Mucosa of gallbladder (tissue), 1 donor: ENCODE measurements at places on chromosomes 7 and 10. TPM values are rescaled to one million over a fixed set of nuclear protein-coding genes. Genes with fewer than 3 reads are reported as not detected.

The FAM53B gene
- total RNA-seq = 27.1 TPM

The TMEM273 gene
- 35.8 TPM for total RNA-seq

The SCART1 gene
- total RNA-seq = 3.6 TPM

The ANLN gene
- 4.1 TPM for total RNA-seq

The AGAP4 gene
- 14.0 TPM for total RNA-seq

The FGFR2 gene
- total RNA-seq = 135 TPM

The NPSR1 gene
- total RNA-seq = not detected

The ZNF777 gene
- 13.7 TPM for total RNA-seq

The NCF1 gene
- 6.8 TPM for total RNA-seq

The OR2A5 gene
- not detected for total RNA-seq

The NRCAM gene
- 38.2 TPM for total RNA-seq
